ENCODE measurements at places on chromosomes 5 and 9.

DNA sequence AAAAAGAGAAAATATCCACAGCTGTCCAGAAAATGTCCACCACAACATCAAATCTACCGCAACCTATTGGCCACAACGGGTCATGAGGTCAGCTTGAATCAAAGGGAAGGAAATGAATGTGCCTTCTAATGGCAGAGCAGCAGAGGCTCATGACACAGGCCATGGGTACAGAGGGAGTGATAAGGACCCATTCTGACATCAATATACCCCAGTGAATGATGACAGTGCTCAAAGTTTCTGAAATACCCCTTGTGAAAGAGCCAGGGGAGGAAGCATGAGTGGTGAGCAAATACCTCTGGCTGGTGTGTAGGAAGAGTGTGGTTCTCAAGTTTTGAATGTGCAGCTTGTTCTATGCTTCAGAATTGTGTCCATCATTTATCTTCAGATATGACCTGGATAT, 348.2 kb downstream of the IRX1 start:
- DNase-seq, result no peak

DNA sequence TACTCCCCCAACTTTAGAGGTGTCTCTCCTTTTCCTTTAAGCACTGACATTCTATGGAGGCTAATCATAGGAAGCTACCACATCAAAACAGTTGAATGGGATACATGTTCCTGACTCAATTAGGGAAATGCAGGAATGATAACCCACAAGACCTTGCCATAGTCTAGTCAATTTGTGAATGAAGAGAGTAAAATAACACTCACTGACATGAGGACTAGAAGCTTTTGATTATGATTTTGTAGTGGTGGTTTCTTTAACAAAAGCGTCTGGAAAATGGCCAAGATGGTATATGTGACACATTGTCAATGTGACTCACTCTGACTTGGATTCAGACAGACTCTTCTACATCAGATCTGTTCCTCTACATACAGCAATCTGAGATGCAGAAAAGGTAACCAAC, 13.7 kb upstream of the PRELID2 start:
- DNase-seq, result peak; percentile 24

GRCh38 chr9:132849185-132849706, 28.8 kb downstream of the AK8 start:
- peak; percentile 41 for DNase-seq

DNA sequence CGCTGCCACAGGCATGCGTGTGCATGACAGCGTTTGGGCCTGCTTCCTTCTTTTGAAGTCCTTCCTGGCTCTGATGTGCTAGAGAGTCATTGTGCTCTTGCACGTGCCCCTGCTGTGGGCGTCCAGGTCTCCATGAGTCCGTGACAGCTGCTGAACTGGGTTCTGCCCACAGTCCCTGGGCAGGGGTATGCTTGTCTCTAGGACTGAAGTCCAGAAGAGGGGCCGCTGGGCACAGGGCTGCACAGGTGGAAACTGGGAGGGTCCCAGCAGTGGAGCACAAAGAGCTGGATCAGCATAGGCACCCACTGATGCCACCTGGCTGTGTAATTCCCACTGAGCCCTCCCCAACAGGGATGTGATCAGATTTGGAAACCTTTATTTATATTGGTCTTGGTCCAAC, 169.4 kb downstream of the IRX2 start:
- no peak for DNase-seq

DNA sequence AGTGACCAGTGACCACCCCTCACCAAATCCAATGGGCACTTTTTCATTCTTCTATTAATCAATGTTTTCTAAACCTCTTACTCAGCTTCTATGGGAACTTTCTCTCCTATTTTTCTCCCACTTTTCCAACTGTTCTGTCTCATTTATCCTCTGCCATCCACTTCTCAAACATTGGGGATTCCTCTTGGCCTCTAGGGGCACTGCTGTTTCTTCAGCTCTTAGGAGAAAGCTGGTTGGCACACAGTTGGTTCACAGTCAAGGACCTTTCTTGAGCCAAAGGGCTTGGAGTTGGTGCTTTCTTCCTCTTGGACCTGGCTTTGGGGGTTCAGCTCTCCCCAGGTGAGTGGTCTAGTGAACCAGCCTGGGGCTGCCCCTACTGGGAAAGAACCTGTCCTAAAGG, 112.2 kb upstream of the LHFPL2 start:
- DNase-seq, result no peak

GRCh38 chr9:91720751-91721705, 229.0 kb downstream of the ROR2 start:
- no peak for DNase-seq

GRCh38 chr5:145244788-145245187, 590.4 kb downstream of the PRELID2 start:
- no peak for DNase-seq

DNA sequence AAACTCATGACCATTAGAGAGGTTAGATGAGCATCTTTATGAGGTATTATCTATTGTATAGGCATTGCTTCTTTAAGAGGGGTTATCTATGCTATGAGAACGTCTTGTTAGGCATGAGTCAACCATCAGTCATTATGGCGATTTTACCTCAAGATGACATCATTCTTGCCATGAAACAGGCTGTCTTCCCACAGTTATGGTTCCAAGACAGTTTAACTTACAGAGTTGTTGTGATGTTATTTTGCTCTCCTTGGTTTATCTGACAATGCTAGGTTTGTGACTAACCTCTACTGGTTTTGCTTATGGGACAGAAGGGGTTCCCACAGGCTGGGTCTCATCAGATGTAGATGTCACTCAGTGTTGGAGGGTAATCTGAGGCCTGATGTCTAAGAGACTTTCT, 1864.7 kb upstream of the ACO1 start:
- no peak for DNase-seq

GRCh38 chr9:4241552-4241951, 58.3 kb downstream of the GLIS3 start:
- DNase-seq, result peak; percentile 46

- DNase-seq, result no peak
These were observed 4.6 kb downstream of the TEX53 start for GRCh38 chr9:114652776-114653555.

DNA sequence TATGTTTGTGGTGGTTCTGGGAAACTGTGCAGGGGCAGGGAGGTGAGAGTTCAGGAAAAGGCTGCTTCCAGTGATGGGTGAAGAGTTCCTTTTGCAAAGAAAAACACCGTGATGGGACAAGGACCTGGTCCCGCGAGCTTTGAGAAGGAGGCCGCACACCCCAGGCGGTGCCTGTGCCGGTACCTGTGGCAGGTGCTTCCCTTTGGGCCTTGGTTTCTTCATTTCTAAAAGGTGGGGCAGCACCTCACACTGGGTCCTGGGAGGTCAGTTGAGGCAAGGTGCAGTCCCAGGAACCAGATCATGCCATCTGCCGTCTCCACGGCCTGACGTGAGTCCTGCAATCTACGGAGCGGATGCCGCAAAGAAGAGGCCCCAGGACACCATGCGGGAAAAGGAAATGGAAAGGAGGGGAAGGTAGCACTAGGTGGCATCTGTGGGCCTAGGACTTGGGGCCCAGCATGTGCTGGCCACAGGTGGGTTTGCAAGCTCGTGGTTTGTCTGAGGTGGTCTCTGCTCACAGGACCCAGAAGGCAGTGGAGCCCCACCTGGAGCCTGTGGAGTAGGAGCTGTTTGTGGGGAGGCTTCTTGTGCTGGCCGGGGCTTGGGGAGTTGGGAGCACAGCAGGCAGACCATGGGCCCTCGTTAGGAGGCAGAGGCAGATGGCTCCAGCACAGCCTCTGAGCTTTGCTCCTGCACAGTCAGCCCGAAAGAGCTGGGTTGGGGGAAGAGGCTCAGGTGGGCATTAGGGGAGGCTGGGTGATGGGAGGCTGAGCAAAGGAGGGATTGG, 131.6 kb downstream of the CACNA1B start:
- DNase-seq, result no peak

GRCh38 chr9:68932458-68932857, 81.5 kb downstream of the PRKACG start:
- no peak for DNase-seq

DNA sequence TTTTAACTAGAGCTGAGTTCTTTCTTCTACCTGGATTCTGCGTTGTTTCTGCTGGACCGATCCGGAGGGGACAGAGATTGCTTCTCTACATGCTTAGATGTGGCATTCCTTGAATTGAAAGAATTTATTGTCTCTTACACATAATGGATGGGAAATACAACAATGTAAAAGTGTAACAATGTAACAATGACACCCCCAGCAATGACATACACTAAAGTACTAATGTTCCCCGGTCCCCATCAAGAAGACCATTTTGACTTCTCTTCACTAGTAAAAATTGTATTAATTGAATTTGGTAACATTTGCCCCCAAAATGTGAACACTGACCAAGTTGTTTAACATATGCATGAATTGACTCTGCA, 760.2 kb downstream of the TAF11L14 start:
- DNase-seq, result no peak

GRCh38 chr5:125376059-125376641, 629.7 kb upstream of the ZNF608 start:
- DNase-seq, result no peak

DNA sequence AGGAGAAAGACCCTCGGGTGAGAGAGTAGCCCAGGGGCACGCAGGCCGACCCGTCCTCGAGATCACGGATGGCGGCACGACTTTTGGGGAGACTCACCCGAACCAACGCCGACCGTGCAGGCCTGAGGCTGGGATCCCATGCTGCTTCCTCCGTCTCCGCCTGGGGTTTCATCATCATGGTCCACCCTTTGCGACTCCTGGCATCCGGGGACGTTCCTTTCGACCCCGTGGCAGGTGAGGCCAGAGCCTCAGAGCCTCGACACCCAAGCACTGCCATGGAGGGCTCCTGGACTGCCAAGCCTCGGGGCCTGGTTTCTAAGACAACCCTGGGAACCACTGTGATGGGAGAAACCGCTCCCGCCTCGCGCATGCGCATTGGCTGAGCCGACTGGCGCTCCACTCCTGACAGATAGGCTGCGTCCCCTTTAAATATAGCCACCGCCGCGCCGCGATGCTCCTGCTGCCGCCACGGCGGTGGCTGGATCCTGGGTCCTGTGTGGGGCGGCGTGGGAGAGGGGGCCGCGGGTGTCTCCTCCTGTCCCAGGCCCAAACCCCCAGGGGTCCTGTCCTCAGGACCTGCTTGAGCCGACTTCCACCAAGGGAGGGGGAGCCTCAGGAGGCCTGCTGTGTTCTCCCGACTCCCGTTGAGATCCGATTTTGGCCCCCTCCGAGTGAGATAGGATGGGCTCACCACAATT, 481.6 kb downstream of the SPATA31A7 start:
- DNase-seq, result peak; percentile 0

DNA sequence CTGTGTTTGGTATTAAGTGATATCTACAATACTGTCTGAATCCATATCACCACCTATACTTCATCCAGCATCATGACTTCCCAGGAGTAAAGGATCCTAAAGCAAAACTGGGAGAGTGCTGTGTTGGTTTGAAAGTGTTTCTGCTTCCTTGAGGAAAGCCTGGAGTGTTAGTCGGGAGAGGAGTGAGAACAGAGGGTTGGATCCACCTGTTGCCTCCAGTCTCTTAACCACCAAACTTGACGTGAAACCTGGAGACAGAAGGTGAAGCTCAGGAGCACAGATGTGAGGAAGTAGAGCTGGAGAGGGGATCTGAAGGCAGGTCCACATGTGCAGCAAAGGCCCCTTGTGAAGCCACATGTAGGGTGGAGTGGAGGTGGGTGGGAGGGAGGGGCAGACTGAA, 88.2 kb downstream of the EGFLAM start:
- no peak for DNase-seq

GRCh38 chr9:35627575-35627974, 9.4 kb upstream of the CD72 start:
- DNase-seq, result no peak

DNA sequence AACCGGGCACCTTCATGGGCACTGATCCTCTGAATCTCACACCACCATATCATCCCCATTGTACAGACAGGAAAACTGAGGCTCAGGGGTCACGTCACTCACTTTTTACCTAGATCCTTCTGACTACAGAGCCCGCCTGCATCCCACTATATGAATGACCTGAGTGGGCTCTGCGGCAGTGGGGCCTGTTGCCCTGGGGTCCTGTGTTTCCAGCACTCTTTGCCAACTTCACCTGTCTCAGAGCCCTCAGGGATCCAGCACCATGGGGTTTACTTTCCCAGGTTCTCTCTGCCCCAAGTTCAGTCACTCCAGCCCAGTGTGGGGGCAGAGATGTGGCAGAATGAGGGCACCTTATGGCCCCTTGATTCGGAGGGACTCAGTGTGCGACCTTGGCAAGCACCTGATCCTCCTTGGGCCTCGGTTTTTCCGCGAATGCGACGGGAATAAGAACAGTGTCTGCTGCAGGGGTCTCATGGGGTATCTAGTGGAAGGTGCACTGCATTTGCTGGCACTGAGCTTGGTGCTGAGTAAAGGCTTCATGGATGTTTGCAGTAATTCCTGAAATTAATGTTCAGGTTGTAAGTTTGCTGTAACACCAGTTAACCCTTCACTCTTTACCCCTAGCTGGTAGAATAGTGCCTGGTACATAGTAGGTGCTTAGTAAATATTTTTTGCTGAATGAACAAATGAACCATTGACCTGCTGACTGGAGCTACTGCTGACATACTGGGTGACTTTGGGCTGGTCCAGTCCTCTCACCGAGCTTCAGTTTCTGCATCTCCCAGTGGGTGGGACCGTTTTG, 47.1 kb upstream of the BOD1 start:
- no peak for DNase-seq

All from astrocyte of the hippocampus (primary cell).